ENCODE measurements at places on chromosomes 13 and 19. TPM values are rescaled to one million over a fixed set of nuclear protein-coding genes. Genes with fewer than 3 reads are reported as not detected.

Gene GNG7
- 1.7 TPM for total RNA-seq

- DNase-seq, result no peak
Observed at GRCh38 chr13:23718996-23719395, 148.8 kb downstream of the TNFRSF19 start.

Gene UFM1
- 57.4 TPM for total RNA-seq

GRCh38 chr13:52779103-52779502, 39.5 kb upstream of the CNMD start:
- no peak for DNase-seq

Gene CEACAM4
- total RNA-seq, result 6.0 TPM

GRCh38 chr13:93283255-93283654, 56.6 kb downstream of the GPC6 start:
- no peak for DNase-seq

DNA sequence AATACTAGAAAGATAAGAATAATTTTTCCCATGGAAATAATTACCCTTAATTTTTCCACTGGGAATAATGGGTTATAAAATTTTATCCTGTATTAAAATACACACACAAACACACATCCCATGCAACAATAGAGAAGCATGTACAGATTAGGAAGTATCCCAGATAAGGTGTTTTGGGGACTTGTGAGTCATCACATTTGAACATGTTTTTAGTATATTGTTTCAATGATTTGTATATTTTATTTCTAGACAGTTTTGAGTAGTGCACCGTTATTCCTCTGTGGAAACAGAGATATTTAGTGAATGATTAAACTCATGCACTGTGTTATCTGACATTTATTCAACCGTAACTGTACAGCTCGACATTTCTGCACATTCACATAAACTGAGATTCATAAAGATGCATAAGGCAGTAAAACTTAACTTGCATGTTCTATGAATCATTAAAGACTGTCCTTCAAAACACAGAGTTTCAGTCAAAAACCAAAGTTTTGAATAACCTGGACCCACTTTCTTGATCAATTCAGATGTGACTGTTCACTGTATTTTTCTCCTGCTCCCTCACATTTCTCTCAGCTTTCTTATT, 30.1 kb downstream of the KLF12 start:
- no peak for DNase-seq

- no peak for DNase-seq
Observed at GRCh38 chr13:43799191-43799590, 12.4 kb upstream of the ENOX1 start.

Gene FFAR2
- 2.4 TPM for total RNA-seq

Gene GFY
- not detected for total RNA-seq

All from mesenteric fat pad (tissue), 1 donor.